Cardiac ventricle fibroblast (primary cell): ENCODE measurements at places on chromosomes 1 and 21. TPM values are rescaled to one million over a fixed set of nuclear protein-coding genes. Genes with fewer than 3 reads are reported as not detected.

Gene AGMAT
- 0.31 and 0.39 TPM in 2 replicates for total RNA-seq

Gene TMCC2
- 1.4 and 2.3 TPM in 2 replicates for total RNA-seq

Gene F13B
- total RNA-seq = not detected in 2 replicates

Gene IFFO2
- total RNA-seq = 4.3 and 4.9 TPM in 2 replicates

Gene NBPF3
- 6.8 and 8.8 TPM in 2 replicates for total RNA-seq

Gene SYT2
- total RNA-seq = not detected in 2 replicates

Gene PLA2G2A
- total RNA-seq = 4.4 and 8.4 TPM in 2 replicates

Gene KCNJ6
- 0.05 TPM in 1 of 2 replicates, not detected in the other for total RNA-seq

Gene TTC39A
- not detected in 2 replicates for total RNA-seq

Gene C1orf115
- 0.75 and 1.1 TPM in 2 replicates for total RNA-seq

Gene RPTN
- not detected in 2 replicates for total RNA-seq

Gene VANGL1
- total RNA-seq = 7.1 TPM in 2 replicates

Gene STIL
- 1.9 and 2.0 TPM in 2 replicates for total RNA-seq

Gene SERTAD4
- total RNA-seq = 1.6 and 3.4 TPM in 2 replicates

Gene HTR6
- not detected in 2 replicates for total RNA-seq
